Stimulated activated CD4-positive, alpha-beta T cell treated with anti-CD3 and anti-CD28 coated beads, Interleukin-1b, Interleukin-23, amount 100 ng/mL, for 24 hours (primary cell): ENCODE measurements at places on chromosomes 7 and 10.

DNA sequence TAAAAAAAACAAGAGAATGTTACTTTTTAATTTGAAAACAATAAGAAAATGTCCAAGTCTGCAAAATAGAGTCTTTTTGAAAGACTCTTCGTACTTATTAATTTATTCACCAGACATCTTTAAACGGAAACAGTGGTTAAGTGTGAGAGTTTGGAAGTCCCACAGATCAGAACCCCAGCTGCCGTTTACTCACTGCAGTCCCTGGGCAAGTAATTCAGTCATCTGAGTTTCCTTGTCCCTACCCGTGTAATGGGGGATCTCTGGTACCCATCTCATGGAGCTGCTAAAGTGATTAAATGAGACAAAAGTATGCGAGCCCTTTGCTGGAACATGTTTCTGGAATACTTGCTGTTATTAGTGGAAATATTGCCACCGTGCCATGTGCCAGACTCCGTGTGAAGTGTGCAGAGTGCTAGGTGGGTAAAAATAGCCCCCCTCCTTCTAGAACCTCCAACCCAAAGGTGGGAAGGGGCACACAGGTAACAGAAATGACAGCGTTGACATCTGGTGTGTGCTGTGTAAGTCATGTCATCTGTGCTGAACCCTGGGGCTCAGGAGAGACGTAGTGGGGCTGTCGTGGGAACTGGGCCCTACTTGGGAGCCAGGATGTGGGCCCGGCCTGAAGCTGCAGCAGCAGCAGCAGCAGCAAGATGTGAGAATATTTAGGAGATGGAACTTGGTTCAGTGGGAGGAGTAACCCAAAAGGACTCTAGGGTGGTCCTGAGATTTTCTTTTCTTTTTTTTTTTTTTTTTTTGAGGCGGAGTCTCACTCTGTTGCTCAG, 140.5 kb downstream of the CUX1 start:
- DNase-seq: no peak

DNA sequence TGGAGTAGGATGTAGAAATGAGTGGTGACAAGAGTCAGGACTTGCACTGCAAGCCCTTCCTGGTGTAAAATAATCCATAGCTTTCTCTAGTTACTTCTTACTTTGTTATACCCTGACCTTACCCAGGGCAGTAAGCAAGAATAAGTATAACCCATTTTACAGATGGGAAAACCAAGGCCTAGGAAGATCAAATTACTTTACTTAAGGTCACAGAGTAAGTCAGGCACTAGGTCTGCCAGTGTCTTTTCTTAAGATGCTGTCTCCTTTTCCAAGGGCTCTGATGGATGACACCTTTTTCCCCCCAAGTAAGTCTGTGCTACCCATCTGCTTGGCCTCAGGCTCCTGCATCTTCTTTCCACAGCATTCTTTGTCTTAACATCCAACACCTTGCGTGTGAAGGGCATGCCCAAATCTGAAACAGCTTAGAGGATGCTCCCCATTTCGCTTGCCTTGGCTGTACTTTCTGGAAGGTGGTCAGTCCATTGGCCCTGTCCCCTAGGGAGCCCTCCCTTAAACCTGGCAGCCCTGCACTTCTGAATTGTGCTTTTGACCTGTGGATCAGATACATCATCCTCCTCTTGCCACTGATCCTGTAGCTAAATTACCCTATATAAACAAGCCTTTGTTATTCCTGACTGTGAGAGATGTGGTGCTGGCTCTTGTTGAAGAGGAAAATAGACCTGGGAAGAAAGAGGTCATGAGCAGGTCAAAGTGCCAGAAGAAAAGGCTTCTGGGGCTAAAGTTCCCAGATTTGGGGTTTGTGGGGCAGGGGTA, 168.6 kb downstream of the LRMDA start:
- no peak for DNase-seq

GRCh38 chr10:4370376-4370775, 455.6 kb upstream of the AKR1E2 start:
- DNase-seq: no peak

GRCh38 chr7:134922720-134923704, 63.3 kb upstream of the AGBL3 start:
- no peak for DNase-seq
